ENCODE measurements at places on chromosomes 6 and 20.

- no peak for DNase-seq
These were observed 75.3 kb downstream of the FAM83B start for GRCh38 chr6:54921891-54922290.

GRCh38 chr6:46376562-46377061 is 114.6 kb downstream of the RCAN2 start:
- no peak for DNase-seq

DNA sequence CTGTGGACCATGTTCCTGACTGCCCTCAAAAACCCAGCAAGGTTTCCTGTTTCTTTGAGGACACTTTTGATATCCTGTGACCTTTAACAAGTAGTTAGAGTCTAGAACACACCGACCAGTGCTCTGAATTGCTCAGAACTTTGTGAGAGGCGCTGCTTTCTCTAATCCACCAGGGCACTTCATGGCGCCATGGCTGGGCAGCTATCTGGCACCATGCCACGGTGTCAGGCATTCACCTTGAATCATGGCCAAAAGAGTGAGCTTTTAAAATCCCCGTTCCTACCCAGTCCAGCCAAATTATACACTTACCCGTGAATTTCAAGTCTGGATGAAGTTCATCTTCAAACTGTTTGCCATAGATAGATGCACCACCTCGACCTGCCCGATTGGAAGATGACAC is 17.0 kb upstream of the CPNE5 start:
- no peak for DNase-seq

DNA sequence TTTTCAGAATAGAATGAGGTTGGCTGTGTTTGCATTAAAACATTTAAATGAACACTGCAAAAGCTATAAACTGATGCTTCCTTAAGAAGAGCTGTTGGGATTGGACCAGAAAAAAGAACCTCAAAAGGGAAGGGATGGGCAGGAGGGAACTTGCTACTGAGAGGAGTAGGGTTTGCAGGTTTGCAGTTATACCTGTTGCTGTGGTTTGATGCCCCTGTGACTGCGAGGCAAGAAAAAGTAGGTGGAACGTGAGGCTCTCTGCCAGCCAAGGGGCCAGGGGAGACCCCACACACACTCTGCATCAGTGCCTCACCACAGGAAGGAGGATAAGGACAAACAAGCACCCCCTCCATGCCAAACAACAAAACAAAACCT is 197.2 kb downstream of the BCAS1 start:
- DNase-seq, result no peak

DNA sequence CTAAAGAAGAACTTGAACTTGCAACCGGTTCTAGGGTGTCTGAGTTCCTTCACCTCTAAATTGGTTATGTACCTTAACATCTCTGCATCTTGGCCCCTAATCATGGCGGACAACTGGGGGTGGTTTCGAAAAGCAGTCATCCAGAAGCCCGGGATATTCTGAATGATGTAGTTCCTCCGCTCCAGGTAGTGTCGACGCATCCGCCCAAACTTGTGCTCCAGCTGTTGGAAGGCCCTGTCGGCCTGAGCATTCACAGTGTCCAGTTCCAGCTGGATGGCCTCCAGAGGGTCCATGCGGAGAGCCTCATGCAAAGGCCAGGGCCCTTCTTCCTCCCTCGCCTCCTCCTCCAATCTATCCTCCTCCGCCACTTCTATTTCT is 887 bp downstream of the TSPYL1 start:
- DNase-seq, result no peak

GRCh38 chr20:37358366-37359150 is 12.6 kb downstream of the SRC start:
- DNase-seq, result no peak

DNA sequence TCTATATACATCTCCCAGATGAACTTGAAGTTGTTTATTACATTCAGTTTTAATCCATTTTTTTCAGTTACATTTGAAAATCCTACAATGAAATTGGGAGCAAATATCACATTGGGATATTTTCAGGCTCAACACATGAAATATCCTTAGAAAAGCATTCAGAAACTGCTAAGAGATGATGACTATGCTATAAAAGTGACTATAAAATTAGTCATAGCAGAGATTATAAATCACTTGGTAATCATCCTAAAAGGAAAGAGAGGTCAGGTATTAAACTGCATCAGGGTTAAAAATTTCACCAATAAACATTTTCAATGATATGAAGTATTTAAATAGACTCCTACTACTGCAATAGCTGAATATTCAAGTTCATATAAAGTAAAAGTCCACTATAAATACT is 987.7 kb downstream of the GRIK2 start:
- DNase-seq, result no peak

All from activated CD4-positive, alpha-beta T cell treated with anti-CD3 and anti-CD28 coated beads for 4 hours (primary cell).